Effector CD4-positive, alpha-beta T cell (primary cell): ENCODE measurements at places on chromosomes 2 and 18.

DNA sequence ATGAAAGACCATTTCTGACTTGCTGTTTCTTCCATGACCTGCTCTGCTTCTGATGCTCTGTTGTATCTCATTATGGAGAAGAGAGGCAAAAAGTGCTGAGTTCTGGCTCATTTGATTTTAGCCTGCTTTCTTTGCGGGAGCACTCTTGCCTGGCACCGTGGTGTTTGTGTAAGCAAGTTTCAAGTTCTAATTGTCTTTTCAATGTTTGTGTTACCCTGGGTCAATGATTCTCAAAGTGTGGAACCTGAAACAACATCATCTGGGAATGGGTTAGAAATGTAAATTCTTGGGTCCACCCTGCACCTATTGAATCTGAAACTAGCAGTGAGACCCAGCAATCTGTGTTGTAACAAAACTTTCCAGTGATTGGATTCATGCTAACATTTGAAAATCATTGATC, 85.5 kb upstream of the STON1 start:
- DNase-seq: no peak

DNA sequence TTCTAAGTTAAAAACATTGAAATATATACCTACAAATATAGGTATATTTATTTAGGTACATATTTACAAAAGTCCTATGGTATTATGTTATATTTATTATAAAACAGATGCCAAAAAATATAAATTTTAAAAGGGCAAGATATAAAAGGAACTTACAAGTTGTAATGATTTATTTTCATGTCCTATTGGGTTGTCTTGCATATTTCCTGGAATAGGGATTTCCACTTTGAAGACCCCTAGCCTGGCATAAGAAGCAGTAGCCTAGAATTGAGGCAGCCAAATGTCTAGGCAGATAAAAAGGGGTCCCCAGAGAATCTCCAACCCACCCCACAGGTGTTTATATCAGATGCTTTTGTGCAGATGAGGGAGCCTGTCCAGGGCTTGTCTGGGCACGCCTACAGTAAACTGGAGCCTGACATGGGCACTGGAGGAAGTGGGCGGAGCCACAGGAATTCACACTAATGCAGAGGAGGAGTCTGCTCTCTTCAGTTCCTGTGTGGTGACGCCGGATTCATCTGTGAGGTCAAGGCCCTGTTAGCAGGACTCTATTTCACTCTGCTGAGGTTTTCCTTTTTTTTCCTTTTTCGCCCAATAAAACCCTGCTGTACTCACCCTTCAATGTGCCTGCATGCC, 1088.9 kb upstream of the PIK3C3 start:
- DNase-seq: no peak

DNA sequence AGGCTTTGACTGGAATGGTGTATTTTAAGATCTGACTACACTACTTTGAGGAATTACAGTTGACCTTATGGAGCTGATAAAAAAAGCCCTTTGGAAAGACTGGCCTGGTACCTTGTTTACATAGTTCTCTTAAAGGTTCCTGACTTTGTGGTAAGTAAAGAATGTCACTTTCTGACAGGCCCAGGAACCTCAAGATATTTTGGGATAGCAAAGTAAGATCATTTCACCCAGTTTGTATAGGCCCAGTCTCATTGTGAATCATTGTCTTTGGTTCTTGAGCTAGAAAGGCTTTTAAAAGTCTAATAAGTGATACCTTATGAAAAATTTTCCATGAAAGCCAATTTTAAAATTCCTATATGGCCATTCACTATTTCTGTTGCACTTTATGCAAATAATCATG, 316.3 kb upstream of the LRRTM4 start:
- DNase-seq: no peak

DNA sequence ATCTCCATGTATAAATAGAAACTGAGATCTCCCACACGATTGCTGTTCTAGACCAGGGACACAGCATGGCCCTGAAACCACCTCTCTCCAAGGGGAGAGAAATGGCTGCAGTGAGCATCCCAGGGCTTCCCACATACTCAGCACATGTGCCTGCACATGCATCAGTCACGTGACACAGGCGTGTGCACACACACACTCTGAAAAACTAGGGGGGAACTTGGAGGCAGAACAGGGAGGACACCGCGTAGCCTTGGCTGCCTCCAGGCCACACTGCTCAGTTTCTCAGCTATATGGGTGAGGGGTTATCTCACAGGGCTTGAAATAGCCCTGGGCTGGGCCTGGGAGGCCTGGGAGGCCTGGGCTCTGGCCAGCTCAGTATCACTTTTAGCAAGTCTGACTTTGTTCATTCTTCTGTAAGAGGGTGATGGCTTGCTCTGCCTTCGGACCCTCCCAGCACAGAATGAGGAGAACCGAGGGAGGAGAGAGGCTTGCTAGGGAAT, 66.9 kb downstream of the EMX1 start:
- no peak for DNase-seq

- no peak for DNase-seq
Measured at GRCh38 chr2:219436491-219436890, 1.8 kb downstream of the SPEG start.

DNA sequence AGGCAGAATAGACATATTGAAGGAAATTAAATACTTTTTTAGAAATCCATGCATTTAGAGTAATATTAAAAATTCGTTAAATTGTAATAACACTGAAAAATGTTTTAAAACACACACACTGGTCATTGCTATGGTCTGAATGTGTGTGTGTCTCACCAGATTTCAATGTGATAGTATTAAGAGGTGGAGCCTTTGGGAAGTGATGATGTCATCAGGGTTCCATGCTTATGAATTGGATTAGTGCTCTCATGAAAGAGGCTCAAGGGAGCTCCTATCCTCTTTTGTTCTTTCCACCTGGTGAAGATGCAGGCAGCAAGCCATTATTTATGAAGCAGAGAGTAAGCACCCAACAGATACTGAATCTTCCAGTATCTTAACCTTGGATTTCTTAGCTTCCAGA, 441.8 kb downstream of the CDH2 start:
- no peak for DNase-seq

DNA sequence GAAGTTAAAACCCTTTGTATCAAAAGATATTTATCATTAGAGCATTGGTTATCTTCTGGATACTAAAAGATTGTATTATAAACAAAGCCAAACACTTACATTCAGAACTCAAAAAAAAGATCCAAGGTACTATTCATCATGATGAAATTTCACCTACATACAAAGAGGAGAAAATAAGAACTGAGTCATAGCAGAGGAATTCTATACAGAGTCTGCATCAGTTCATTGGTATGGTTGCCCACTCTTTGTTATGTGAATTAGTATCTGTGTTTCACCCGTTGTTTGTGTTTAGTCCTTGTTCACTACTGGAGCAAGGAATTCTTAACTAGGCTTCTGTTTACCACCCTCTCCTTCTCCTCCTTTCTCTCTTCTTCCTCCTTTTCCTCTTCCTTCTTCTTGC, 157.9 kb downstream of the LNPK start:
- no peak for DNase-seq

DNA sequence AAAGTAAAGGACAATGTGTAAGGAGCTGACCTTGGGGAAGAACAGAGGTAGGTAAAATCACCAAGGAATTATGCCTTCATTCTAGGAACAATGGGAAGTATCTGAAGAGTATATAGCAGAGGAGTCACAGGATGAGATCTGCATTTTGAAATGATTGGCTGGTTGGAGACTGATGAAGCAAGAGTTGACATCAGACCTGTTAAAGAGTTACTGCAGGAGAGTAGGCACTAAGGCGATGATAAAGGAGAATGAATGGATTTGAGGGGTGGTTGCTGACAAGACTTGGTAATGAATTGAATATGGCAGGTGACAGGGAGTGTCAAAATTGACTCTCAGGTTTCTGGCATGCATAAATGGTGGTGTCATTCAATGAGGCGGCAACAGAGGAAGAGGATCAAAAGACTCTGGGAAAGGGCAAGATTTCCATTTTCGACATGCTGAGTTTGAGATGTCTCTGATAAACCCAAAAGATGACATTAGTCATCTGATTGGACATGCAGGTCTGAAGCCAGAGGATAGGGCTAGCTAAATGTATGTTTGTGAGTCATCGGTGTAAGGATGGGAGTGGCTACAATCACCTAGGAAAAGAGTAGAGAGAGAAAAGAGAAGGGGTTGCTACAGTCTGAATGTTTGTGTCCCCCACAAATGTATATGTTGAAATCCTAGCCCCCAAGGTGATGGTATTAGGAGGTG, 236.5 kb downstream of the DYM start:
- DNase-seq: no peak

DNA sequence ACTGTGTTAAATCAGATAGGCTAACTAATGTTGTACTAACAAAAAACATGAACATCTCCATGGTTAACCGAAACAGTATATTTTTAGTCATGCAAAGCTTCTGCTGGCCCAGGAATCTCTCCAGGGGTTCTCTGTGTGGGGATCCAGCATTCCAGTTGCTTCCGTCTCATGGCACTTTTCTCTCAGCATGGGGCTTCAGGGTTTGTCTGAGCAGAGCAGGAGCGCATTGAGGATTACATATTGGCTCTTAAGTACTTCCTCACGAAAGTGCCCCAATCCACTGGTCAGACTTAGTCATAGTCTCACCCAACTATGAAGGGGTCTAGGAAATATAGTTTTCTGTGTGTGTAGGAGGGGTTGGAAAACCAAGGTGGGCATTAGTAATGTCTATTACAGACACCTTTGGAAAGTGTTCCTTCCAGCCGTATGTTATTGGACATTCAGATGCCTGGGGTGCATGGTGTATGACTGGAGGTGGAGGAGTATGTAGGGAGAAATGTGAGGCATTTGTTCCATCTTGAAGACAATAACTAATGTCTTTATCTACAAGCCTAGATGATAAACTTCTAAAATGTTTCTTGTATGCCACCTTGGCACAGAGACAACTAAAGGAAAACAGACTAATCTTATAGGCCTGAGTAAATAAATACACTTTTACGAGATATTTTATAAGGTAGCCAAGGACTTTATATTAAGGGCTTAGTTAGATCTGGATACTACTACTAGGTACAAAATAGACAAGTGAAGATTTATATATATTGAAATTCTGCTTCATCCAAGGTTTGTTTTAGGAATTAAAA, 123.8 kb upstream of the ZEB2 start:
- no peak for DNase-seq

DNA sequence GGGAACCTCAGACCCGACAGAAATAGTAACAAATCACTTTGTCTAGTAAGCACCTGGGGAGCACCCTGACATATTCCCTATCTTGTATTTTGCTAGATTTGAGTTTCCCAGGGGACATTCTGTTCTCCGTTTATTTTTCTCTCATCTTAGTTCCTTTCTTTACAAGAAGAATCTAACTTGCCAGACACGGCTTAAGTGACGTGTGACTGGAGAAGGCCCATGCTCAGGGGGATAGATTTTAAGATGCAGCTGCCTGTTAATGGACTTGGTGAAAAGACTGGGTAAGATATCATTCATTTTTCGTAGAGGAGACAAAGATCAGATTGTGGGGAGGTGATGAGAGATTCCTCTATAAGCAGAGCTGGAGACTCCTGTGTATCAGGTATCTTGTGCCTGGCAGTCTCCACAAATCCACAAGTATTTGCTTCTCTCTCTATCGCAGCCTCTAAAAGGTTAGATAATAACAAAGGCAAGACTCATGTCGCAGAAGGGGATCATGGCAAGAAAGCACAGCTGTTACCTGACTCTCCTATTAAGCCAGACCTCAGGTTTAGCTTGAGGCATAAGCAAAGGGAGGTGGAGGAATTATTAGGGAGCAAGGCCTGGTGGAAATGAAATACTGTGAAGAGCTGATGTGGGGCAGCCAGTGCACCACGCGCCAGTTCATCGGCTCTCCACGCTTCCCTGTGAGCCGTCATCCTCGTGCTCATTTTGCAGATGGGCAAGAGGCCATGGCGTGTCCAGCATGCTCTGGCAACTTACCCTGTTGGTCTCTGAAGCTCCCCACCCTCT, 347.2 kb upstream of the TNP1 start:
- DNase-seq: no peak

GRCh38 chr2:26274058-26274613, 29.4 kb downstream of the HADHB start:
- no peak for DNase-seq

DNA sequence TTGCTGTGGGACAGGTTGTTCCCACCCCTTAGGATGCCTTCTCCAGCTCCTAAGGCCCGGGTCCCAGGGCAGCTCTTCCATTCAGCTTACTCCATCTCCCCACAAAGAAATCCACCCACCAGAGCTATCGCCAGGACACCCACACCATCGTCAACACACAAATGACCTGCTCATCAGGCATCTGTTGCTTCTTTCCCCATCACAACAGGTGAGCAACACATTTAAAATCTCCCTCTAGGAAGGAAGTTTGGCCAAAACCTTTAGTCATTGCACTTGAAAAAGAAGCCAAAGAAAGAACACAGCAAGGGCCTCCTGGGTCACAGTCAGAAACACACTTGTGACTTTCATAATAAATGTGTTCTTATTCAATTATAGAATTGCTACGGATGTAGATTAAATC, 289.0 kb downstream of the PIEZO2 start:
- DNase-seq: no peak

- no peak for DNase-seq
Measured at GRCh38 chr18:71784777-71785176, 759.4 kb downstream of the CBLN2 start.

DNA sequence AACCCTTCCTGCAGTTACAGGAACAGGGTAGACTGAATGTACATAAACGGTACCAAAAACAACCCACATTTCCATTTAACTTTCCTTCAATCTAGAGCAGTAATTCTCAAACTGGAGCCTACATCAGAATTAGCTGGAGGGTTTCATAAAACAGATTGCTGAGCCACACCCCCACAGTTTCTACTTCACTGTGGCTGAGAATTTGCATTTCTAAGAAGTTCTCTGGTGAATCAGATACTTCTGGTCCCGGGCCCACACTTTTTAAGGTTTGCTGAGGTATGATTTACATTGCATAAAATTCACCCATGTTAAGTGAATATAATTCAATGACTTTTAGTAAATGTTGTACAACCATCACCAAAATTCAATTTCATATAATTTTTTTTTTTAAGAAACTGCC, 113.7 kb downstream of the SRBD1 start:
- no peak for DNase-seq

GRCh38 chr2:36625304-36625703, 27.3 kb upstream of the FEZ2 start:
- no peak for DNase-seq

DNA sequence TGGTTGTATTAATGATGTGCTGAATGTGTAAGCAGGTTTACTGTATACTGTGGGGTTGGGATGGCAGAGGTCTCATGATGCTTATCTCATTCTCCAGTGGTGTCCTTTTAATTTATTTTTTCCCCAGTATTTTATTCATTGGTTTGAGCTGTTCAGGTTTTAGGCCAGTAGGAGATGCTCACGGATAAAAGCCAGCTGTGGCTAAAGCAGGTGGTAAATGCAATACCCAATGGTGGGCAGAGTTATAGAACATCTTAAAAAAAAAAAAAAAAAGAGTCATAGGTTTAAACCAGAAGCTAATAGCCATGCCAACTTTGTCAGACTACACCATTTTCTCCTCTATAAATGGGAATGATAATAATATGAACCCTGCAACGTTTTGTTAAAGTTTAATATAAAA, 57.8 kb upstream of the NEUROD1 start:
- no peak for DNase-seq

DNA sequence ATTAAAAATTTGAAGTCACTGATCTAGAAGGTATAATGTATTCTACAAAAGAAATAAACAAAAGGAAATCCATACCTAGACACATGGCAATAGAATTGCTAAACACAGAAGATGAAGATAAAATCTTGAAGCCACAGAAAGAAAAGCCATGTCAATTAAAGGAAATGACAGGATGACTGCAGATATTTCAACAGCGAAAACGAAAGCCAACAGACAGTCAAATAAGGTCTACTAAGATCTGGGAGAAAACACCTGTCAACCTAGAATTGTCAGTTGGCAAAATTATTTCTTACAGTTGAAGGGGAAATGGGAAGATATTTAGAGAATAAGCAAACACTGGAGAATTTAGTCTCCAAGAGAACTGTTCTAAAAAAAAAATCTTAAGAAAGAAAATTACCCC, 39.2 kb downstream of the NETO1 start:
- DNase-seq: no peak
